Stimulated activated CD8-positive, alpha-beta memory T cell treated with anti-CD3 and anti-CD28 coated beads, Interleukin-7, amount 100 ng/mL, for 48 hours (primary cell): ENCODE measurements at places on chromosomes 16 and 17.

GRCh38 chr17:17119533-17119932 is 77.3 kb downstream of the MPRIP start:
- DNase-seq: peak; percentile 45

DNA sequence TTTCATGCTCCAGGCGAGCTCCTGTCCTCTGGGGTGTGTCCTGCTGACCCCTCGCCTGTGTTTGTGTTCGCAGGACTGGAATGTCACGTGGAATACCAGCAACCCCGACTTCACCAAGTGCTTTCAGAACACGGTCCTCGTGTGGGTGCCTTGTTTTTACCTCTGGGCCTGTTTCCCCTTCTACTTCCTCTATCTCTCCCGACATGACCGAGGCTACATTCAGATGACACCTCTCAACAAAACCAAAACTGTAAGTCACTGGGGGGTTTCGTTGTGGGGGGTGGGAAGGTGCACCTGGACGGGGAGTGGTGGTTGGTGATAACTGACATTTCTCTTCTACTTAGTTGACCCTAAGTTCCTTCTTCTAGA is 58.3 kb downstream of the ABCC1 start:
- no peak for DNase-seq

- no peak for DNase-seq
These were observed 9.5 kb downstream of the FAAP100 start for GRCh38 chr17:81542431-81543338.

DNA sequence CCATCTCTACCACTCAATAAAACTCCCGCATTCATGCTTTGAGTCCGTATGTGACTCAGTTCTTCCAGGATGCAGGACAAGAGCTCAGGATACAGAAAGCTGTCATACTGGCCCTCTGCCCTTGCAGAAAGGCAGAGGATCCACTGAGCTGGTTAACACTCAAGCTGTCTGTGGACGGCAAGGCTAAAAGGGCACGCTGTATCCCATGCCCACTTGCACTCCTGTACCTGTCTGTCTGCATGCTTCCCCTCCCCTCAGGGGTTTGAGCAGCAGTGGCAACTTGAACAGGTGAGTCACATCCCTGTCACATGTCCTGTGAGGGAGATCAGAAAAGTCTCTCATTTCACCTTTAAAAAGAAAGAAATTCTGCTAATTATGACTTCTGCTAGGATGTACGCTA is 293.8 kb downstream of the HS3ST3B1 start:
- DNase-seq: no peak

GRCh38 chr17:77153472-77153871 is 12.7 kb downstream of the SEC14L1 start:
- no peak for DNase-seq

GRCh38 chr16:78460428-78460827 is 361.0 kb downstream of the WWOX start:
- DNase-seq: no peak

- DNase-seq: no peak
These were observed 23.0 kb downstream of the SMTNL2 start for GRCh38 chr17:4607261-4607741.

GRCh38 chr16:68386628-68387027 is 61.7 kb downstream of the SMPD3 start:
- DNase-seq: no peak

- no peak for DNase-seq
These were observed 13.2 kb downstream of the USP6 start for GRCh38 chr17:5128905-5129535.

DNA sequence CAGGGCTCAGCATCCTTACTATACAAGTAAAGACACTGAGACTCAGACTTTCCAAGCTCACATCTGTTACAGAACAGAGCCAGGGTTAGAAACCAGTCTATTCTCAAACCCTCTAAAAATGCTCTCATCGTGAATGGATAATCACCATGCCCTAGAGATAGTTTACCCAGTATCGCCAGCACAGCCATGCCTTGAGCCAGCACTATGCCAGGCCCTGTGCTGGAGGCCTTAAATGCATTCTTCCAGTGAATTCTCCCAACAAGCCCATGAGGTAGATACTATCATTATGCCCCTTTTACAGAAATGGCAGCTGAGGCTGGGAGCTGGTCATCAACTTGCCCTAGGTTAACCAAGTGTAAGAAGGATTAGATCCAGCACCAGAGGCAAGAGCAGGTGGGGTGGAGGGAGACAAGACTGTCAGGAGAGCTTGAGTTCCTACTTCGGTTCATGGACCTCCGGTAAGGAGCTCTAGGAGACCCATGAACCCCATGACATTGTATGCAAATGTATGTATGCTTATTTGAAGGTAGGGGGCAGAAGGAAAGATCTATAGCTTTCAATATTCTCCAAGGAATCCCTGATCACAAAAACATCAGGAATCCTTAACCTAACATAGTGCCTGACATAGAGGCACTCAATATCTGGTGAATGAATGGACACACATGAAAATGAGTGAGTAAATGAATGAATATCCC is 5.2 kb downstream of the KRT14 start:
- no peak for DNase-seq

GRCh38 chr17:34306466-34306865 is 12.8 kb upstream of the CCL8 start:
- no peak for DNase-seq

DNA sequence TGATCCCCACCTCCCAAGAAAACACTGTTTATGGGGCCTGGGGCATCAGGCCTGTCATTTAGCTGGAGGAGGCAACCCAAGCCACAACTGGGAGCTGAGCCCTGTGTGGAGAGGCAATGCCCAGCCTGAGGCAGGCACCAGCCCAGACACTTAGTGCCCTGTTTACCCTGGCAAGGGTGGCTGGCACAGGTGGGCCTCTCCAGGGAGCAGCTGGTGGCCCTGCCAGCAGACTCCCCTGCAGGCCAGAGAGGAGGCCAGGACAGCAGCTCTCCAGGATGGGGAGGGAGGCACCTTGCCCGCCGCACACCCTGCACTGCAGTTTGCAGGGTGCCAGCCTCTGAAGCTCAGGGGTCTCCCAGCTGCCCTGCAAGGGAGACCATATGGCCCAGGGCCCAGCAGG is 9.1 kb upstream of the TMEM92 start:
- no peak for DNase-seq

DNA sequence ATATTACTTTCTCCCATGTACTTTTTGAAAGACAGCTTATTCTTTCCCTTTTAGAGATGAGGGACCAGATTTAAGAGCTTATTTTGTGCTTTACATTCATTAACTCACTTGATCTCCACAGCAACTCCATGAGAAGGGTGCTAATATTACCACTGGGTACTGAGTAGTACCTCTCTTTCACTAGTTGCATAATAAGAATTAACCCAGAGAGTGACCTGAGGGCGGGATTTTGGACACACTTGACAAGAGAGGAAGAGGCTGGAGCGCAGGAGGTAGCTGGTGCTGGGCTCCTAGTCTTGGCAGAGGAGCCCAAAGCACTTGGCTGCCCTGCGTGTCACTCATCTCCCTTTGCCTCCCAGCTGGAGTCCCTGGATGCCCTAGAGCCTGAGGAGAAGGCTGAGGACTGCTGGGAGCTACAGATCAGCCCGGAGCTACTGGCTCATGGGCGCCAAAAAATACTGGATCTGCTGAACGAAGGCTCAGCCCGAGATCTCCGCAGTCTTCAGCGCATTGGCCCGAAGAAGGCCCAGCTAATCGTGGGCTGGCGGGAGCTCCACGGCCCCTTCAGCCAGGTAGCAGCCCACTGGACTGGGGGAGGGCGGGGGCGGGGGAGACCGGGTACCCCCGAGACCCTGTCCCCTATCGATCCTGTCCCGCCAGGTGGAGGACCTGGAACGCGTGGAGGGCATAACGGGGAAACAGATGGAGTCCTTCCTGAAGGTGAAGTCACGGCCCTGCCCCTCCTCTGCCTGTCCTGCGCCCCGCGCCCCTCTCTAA is 1.7 kb upstream of the MAZ start:
- no peak for DNase-seq

DNA sequence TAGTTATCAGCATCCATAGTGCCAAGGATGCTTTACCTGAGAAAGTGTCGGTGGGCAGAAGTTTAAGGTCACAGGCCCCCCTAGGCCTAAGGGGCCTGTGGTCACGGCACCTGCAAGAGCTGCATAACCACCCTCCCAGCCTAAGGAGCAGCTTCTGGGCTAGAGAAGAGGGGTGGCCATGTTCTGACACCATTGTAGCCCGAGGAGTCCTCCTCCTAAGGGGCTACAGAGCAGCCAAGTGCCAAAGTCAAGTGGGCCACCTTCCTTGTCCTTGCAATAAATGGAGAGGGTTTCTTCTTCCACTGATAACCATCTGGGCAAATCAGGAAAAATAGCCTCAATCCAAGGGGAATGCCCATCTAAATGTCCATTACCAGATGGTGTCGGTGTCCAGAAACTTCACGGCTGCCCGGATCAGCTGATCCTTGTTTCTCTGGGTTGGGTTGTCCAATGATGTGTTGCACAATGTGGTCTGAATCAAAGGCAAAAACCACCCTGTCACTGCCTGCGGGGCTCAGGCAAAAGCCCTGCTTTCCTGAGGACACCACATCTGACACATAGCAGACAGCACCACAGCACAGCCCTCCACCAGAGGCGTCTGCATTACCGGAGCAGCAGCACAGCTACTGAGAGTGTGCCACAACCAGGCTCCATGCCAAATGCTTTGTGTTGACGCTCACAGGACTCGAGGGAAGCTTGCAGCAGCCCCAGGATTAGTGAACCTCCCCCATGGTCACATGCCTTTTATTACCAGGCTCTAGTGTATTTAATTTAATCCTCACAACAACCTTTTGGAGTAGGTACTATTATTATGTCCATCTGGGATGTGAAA is 12.8 kb downstream of the ATPAF2 start:
- no peak for DNase-seq

DNA sequence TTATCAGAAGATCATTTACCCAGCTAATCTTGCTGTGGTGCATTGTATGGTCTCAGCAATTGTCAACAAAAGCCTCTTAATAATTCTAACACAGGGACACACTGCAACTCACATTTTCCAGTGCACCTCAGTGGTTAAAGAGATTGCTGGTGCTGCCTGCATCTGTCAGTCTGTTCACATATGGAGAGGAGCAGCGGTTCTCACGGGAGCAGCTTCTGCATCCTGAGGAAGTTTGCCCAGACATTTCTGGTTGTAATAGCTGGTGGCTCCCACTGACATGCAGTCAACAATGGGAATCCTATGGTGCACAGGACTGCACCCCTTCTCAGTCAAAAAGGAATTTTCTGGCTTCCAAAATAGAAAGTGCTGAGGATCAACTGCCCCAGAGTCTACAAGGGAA is 7.8 kb downstream of the GGA2 start:
- DNase-seq: no peak

GRCh38 chr17:52824542-52824941 is 666.0 kb upstream of the CA10 start:
- no peak for DNase-seq
